ENCODE measurements at places on chromosomes 3 and 15. TPM values are rescaled to one million over a fixed set of nuclear protein-coding genes. Genes with fewer than 3 reads are reported as not detected.

The GOLGA6A gene
- 0.05 TPM for total RNA-seq

The CCR8 gene
- not detected for total RNA-seq

The SERPINI2 gene
- total RNA-seq: not detected

The PP2D1 gene
- not detected for total RNA-seq

The ALAS1 gene
- total RNA-seq: 51.6 TPM

Data from A549 treated with CORT108297 at 1 μM for 4 hours (cell line).